ENCODE measurements at places on chromosomes 4 and X. TPM values are rescaled to one million over a fixed set of nuclear protein-coding genes. Genes with fewer than 3 reads are reported as not detected.

Gene PPP1R3F
- 20.8 TPM for total RNA-seq

Gene TMEM255A
- total RNA-seq = 0.14 TPM

Gene CYSLTR1
- total RNA-seq = 11.4 TPM

Gene LRIT3
- total RNA-seq = 0.41 TPM

Gene C4orf33
- total RNA-seq = 9.9 TPM

Gene GPR78
- not detected for total RNA-seq

Gene PRKG2
- total RNA-seq = 0.54 TPM

Gene SYNPO2
- total RNA-seq = 0.21 TPM

Gene GJB1
- not detected for total RNA-seq

Gene NHS
- total RNA-seq = not detected

Gene PLP1
- total RNA-seq = not detected

Gene SLC34A2
- 1.0 TPM for total RNA-seq

Gene BEND4
- total RNA-seq = 0.73 TPM

All from T-cell (primary cell).